ENCODE measurements at places on chromosomes 11 and 22. TPM values are rescaled to one million over a fixed set of nuclear protein-coding genes. Genes with fewer than 3 reads are reported as not detected.

- DNase-seq = no peak
Measured at GRCh38 chr22:50314455-50315288, 7.2 kb upstream of the PLXNB2 start.

DNA sequence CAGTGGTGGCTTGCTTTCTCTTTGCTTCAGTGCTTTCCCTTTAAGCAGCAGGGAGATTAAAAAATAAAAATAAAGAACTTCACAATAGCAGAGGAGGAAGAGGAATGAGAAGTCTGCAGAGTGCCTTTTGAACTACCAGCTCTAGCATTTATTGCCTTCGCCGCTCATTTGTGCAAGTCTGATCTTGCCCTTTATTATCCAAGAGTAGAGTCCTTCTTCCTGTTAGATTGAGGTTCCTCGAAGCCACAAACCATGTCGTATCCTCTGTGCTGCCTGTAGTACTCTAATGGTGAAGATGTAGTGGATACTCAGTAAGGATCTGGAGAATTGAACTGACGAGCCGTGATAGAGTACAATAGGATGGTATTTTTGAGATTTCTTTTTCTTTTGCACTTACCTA, 101.2 kb upstream of the RAG2 start:
- no peak for DNase-seq

- no peak for DNase-seq
Measured at GRCh38 chr11:13463779-13464290, 813 bp upstream of the BTBD10 start.

DNA sequence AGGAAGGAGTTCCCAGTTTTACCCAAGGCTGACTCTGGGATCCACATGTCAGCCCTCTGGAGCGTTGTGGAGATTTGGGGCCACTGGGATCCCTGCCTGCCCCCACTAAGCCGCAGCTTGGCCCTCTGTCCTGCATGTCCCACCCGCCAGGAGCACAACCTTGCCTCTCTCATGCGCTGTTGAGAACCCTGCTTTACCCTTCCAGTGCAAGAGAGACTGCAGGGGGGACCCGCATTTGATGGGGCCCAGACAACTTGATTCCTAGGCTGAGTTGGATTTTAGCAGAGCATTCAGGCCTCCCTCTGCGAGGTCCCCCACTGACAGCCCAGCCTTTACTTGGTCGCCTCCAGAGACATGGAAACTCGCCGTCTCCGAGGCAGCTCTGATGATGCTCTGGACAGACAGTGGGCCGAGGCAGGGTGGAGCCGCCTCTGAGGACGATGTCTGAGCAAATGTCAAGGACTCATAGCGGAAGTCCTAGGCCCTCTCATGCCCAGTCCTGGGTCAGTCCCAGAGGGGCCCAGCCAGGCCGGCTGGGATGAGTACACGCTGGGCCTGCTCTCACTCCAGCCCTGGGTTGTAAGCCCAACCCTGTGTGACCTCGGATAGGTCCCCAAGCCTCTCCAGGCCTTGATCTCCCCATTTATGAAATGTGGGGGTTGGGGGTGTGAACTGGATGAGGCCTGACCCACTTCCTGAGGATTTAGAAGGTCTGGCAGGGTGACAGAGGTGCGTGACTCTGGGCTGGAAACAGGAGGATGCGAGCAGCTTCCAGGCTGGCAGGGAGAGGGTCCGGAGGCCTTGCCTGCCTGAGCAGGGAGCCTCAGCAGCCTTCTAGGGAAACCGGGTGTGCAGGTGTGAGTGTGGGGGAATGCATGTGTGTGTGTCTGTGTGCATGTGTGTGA, 630 bp downstream of the CD5 start:
- no peak for DNase-seq

DNA sequence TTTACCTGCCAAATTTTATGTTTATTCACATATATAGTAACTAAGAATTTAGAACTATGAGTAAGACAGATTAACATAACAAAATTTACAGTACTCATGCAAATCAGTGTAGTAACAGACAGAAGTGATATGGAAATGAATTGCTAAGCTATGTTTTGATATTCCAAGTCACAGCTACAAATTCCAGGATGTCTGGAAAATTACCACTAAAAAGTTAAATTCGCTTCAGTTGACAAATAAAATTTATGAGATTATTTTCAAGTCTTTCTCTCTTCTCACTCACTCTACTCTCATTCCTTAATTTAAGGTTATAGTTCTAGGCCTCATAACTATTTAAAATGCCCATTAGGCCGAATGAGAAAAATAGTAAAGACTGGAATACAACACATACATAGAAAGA, 18.1 kb downstream of the XKR3 start:
- DNase-seq = no peak

GRCh38 chr11:134498326-134499139, 86.5 kb upstream of the B3GAT1 start:
- DNase-seq = no peak

- DNase-seq = no peak
Measured at GRCh38 chr11:128288368-128288767, 299.0 kb downstream of the ETS1 start.

RASSF10 gene
- polyA plus RNA-seq = 18.3 TPM

GRCh38 chr11:122808478-122808869, 29.8 kb upstream of the CRTAM start:
- DNase-seq = no peak

P2RX6 gene
- 1.4 TPM for polyA plus RNA-seq

TSPAN4 gene
- polyA plus RNA-seq = 65.9 TPM

DNA sequence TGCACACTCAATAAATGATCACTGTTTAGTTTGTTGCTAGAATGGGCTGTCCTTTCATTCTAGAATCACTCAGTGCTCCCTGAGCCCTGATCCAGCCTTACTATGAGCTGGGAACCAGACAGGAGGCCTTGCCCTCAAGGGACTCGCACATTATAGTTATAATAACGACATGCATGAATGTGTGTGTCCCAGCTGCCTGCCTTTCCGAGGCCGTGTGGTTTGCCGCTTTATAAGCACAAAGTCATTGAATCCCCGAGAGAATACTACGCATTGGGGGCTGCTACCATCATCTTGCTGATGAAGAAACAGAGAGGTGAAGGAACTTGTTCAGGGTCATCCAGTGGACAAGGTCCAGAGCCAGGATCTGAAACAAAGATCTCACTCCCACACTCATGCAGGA, 75.7 kb downstream of the NFAM1 start:
- no peak for DNase-seq

GRCh38 chr22:20578707-20579106, 71.3 kb downstream of the MED15 start:
- no peak for DNase-seq

All from left renal cortex interstitium (tissue), 4 donors.